ENCODE measurements at places on chromosomes 1 and 21.

- DNase-seq = no peak
Observed at GRCh38 chr1:177902266-177902665, 67.6 kb downstream of the SEC16B start.

GRCh38 chr1:41243079-41243385 is 926 bp upstream of the SCMH1 start:
- DNase-seq = no peak

- DNase-seq = peak; percentile 76
Observed at GRCh38 chr1:234608911-234609690, 877 bp downstream of the IRF2BP2 start.

GRCh38 chr1:212621043-212621948 is 12.7 kb downstream of the ATF3 start:
- DNase-seq = no peak

DNA sequence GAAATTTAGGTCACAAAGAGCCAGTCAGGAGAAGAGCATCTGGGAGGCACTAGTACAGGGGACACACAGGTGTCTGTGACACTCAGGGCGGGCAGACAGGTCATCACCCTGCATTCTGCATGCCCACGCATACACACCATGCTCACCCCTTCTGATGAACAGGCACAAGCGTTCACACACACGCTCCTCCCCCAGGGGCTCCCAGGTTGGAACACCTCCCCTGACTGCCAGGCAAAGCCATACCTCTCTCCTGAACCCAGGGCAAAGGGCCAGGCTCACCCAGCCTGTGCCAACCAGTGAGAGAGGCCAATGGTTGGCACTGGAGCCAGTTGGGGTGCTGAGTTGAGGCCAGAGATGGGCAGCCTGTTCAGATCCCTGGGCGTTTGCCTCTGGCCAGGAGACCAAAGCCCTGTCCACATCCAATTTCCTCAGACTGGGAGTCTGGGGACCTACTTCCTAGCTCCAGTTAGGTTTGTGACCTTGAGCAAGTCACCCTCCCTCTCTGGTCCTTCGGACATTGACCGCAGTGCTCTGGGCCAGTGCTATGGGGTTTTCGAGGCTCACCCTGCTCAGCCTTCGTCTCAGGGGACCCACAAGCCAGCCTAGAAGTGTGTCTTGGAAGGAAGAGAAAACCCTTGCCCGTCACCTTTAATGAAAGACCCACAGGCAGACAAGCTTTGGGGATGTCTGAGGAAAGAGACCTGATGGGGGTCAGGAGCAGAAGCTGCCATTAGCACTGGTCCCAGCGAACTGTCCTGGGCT is 5.8 kb upstream of the LAD1 start:
- DNase-seq = no peak

GRCh38 chr21:34994766-34995631 is 54.1 kb downstream of the RUNX1 start:
- DNase-seq = no peak

GRCh38 chr1:179137617-179138255 is 55.9 kb downstream of the TOR3A start:
- no peak for DNase-seq

DNA sequence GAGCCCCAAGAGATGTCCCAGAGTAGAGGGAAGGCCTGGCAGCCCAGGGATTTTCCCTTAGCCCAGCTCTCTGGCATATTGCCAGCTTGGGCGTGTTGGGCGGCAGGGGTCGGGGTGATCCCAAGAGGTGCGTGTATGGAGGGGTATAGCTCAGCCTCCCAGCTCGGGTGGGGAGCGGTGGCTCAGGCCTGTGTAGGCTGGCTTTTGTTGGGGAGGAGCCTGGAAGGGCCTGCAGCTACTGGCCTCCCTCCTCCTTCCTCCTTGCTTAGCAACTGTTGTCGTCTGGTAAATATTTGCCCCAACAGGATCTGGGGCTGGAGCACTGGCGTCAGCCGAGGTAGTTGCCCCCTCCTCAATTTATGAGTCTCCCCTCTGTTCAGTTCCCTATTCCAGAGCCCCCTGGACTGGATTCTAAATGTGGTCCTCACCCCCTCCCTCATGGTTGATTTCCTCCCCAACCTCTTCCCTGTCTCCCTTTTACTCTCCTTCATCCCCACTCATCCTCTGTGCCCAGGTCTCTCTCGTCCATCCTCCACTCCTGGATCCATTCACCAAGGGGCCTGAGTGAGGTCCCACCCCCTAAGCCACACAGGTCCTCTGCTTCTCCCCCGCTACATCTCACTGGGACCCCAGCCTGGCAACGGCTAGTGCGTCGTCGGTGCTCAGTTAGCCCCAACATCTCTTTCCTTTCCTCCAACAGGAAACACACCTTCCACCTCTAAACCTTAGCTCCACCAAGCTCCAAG is 10.3 kb upstream of the LMNA start:
- DNase-seq = peak; percentile 48

GRCh38 chr1:228321435-228321834 is 85.2 kb downstream of the TRIM11 start:
- DNase-seq = no peak

- DNase-seq = no peak
Observed at GRCh38 chr1:1041092-1041523, 21.2 kb downstream of the AGRN start.

GRCh38 chr21:37367703-37368540 is 1.3 kb downstream of the DYRK1A start:
- peak; percentile 45 for DNase-seq
